ENCODE measurements at places on chromosomes 7 and 10.

- DNase-seq = peak; percentile 69
Observed at GRCh38 chr10:88152728-88153133, 289.3 kb downstream of the PTEN start.

- DNase-seq = peak; percentile 21
Observed at GRCh38 chr7:153193144-153193595, 433.6 kb downstream of the ACTR3B start.

DNA sequence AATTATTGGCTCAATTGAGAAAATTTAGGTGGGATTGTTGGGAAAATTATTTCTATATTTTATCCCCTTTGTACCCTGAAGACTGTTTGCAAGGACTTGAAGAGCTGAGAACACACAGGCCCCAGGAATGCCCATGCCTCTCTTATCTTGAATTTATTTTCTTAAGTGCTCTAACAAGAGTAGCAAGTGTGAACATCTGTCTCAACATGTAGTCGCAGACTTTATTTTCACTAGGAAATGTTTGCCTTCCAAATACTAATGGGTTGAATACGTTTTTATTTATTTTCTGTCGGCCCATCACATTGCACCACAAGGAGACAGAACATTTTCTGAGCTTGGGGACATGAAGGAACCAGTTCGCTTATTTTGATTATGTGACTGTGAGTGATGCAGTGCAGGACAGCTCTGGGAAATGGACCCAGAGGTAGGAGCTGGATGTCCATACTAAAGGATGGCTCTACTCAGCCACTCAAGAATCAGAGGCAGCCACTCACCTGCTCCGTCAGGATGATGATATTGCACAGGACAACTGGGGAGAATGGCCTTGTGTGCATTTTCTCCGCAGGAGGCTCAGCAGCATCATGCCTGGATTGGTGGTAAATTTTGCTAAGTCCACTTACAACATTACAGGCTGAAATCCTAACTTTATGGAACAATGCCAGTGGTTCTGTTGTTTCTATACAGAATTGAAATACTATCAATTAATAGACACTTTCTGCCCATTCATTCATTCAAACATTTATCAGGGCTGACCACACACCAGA, 332.7 kb downstream of the FGFR2 start:
- no peak for DNase-seq

- no peak for DNase-seq
Observed at GRCh38 chr10:46555713-46556514, 544 bp downstream of the GPRIN2 start.

GRCh38 chr7:26650103-26650502, 214.3 kb downstream of the SKAP2 start:
- no peak for DNase-seq

GRCh38 chr7:93817526-93817925, 73.0 kb downstream of the TFPI2 start:
- DNase-seq = no peak

- DNase-seq = no peak
Observed at GRCh38 chr10:103635580-103635979, 142.1 kb downstream of the NEURL1 start.

DNA sequence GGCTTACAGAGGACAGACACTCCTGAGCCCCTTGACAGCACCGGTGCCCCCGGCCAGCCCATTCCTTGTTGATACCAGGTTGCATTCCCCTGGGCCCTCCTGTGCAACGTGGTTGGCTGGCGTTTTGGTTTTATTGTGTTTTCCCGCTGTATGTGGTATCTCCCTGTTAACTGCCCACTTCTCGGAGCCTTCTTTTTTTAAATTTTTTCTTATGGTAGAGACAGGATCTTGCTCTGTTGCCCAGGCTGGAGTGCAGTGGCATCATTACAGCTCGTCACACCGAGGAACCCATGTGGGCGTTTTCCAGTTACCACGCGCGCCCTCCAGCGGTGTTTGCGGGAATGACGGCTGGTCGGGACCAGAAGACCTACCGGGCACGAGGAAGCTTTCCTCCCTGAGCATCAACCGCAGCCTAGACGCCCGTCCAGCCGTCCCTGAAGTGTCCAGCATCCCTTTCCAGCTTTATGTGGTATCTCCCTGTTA, 16.9 kb upstream of the ZFAND2A start:
- DNase-seq = peak; percentile 94

- no peak for DNase-seq
Observed at GRCh38 chr7:16604054-16604453, 41.5 kb downstream of the ANKMY2 start.

- DNase-seq = no peak
Observed at GRCh38 chr10:6225263-6225814, 22.6 kb downstream of the PFKFB3 start.

GRCh38 chr7:92402920-92403759, 44.1 kb upstream of the GATAD1 start:
- no peak for DNase-seq

- no peak for DNase-seq
Observed at GRCh38 chr7:120583899-120584586, 273.9 kb downstream of the TSPAN12 start.

DNA sequence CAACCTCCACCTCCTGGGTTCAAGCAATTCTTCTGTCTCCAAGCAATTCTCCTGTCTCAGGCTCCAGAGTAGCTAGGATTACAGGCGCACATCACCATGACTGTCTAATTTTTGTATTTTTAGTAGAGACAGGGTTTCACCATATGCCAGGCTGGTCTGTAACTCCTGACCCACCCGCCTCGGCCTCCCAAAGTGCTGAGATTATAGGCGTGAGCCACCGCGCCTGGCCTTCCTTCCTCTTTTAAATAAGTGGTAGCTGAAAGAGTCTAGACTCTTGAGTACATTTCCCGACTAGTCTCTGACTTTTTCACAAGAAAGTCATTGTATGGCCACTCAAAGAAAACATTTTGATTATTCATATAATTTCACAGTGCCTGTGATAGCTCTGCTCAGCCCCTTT, 636.2 kb upstream of the ANKRD30A start:
- DNase-seq = no peak

DNA sequence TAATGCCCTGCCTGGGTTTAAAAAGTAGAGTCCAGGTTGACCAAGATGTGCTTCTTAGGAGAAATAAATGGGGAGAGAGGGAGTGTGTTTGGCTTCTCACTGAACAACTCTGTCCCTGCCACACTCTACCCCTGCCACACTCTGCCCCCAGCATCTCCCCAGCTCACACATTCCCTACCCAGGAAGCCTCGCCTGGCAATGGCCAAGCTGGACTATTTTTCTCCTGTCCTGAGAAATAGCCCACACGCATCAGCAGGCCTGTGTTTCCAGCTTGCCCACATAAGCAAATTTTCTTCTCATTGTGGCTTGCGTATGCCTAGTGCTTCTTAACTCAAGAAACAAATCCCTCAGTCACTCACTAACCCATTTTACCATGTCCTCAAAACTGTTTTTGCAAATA, 1.8 kb downstream of the LRRC18 start:
- no peak for DNase-seq

DNA sequence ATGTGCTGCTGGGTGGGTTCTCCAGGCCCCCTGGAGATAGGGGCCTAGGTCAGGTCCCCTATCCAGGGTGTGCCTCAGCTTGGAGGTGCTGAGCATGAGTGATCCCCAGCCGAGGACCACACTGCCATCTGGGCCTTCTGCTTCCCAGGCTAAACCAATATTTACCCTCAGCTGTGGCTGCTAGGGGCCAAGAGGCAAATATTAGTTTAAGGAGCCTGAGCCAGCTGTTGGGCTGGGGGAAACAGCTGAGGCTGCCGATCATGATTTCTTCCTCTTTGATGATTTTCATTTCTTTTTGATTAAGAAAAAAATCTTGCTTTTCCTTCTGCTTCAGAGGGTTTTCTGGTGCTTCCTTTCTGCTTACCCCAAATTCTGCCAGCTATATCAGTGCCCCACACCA, 83.4 kb downstream of the NEURL1 start:
- DNase-seq = no peak

DNA sequence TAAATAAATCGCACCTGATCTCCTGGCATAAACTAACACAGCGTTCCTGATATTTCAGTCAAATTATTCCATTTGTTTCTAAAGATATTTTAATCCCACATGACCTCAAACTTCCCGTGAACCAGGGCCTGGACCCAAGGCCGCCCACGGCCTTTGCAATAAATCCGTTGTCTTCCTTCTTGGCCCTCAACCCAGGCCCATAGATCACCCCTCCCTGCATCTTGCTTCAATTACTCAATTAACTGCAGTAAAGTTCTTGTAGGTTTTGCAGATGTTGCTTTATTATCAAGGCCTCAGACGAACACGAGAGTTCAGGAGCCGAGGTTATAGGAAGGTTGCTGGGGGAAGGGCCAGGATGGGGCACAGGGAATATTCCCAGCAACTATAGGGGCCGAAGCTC, 249.4 kb downstream of the RAB11FIP2 start:
- DNase-seq = no peak

DNA sequence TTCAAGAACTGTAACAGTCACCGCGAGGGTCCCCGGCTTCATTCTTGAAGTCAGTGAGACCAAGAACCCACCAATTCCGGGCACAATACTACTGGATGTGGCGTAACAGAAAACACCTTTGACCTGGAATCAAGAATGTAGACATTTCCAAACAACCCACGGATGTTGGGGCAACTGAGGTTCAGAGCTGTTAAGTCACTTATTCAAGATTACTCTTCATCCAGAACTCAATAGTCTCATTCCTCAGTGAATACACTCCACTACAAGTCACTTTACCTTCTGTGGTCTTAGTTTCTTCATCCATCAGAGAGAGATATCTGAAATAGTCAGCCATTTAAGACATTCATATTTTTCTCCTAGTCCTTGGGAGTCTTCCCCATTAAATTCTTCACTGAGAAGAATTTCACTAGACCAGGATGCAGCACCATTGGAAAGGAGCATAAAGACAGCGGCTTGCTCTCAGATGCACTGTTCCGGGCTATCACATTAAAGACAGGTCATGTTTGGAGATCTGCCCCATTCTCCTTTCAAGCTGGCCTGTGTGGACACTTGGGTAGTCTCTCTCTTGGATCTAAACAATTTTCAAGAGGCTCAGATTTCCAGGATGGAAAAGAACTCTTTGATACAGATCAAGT, 32.3 kb upstream of the ARID5B start:
- DNase-seq = no peak
